ENCODE measurements at places on chromosomes 6 and 20.

DNA sequence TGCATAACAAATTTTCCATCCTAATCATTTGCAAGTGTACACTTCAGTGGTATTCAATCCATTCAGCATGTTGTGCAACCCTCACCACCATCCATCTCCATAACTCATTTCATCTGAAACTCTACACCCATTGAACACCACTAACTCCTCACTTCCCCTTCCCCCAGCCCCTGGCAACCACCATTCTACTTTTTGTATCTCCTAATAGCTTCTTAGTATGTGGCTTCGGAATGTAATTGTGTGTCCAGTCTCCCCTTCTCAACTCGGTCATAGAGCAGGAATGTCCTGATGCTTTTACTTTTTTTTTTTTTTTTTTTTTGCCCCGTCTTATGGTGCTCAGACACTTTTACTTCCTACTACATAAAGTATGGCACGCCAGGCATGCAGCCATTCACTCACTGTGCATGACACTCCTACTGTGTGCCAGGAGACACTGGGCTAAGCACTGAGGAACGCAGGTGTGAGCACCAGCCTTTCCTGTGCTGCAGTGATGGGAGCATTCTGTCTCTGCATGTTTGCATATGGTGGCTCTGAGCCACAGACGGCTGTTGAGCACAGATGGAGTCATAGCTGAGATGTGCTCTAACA, 15.3 kb downstream of the HCK start:
- no peak for DNase-seq

DNA sequence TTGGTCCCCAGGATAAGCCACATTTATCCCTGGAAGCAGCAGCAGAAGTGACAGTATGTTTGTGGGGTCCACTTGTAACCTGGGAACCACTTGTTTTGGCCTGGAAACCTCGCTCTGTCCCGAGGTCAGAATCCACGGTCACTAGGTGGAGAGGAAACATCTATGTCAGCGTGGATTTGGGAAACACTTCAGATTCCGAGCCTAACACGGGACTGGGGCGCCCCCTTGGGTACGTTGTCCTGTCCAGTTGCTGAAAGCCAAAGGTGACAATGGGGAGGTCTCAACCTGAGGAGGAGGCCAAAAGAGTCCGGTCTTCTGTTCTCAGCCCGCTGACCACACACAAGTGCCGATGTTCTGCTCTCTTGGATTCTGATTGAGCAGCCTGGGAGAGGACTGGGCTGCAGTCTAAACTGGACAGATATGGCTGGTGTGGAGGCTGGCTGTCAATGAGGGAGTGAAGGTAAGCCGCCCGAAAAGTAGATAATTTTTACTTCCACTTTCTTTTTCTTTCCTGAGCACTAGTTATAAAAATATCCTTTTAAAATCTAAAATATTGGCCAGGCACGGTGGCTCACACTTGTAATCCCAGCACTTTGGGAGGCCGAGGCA, 4.9 kb upstream of the ZFP57 start:
- peak; percentile 18 for DNase-seq

GRCh38 chr6:163459007-163459406, 44.5 kb downstream of the QKI start:
- DNase-seq, result no peak

DNA sequence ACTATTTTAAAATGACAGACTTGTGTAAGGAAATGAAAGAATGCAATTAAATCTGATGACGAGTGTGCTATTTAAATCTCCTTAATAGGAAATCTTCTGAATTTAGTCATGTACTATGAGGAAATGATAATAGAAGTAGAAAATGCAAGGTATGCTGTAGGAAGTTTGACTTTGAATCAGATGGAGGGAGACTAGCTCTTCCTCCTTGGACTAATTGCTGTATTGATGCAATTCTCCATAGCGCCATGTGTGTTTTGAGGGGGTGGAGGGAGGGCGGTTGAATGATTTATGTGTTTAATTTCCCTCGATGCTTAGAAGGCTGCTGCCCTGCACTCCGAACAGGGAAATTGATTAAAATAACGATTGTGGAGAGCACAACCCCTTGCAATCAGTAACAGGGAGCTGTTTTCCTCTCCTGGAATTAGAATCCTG, 214.4 kb upstream of the PRND start:
- DNase-seq, result no peak

GRCh38 chr6:167020206-167020605, 21.0 kb downstream of the CEP43 start:
- DNase-seq, result no peak

- peak; percentile 73 for DNase-seq
Observed at GRCh38 chr6:1013656-1014430, 298.1 kb upstream of the FOXQ1 start.

GRCh38 chr20:47137231-47137870, 219.1 kb downstream of the ZMYND8 start:
- no peak for DNase-seq

DNA sequence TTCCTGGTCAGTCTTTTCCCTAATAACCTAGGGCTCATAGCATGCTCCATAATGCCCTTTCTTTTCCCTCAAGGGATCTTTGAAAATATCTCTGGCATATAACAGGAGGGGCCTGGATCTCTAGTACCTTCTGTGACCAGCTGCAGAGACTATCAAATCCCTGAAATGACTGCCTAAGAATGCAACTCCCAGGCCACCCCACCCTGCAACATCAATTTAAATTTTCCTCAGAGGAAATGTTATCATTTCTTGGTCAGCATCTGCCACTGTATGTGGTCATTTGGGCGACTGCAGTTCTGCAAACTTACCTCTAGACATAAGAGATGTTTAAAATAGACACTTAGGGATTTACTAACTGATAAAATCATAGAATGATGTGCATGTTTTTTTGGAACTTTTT, 200.2 kb downstream of the KCNQ5 start:
- no peak for DNase-seq

DNA sequence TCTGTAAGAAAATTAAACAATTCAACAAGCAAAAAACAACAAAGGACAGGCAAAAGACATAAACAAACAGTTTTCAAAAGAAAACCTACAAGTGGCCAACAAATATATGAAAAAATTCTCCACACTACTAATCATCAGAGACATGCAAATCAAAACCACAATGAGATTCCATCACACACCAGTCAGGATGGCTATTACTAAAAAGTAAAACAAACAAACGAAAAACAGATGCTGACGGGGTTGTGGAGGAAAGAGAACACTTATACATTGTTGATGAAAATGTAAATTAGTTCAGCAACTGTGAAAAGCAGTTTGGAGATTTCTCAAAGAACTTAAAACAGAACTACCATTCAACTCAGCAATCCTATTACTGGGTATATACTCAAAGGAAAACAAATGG, 537.6 kb downstream of the HDGFL1 start:
- DNase-seq, result no peak

- DNase-seq, result no peak
Observed at GRCh38 chr6:135647521-135647920, 150.0 kb upstream of the AHI1 start.

DNA sequence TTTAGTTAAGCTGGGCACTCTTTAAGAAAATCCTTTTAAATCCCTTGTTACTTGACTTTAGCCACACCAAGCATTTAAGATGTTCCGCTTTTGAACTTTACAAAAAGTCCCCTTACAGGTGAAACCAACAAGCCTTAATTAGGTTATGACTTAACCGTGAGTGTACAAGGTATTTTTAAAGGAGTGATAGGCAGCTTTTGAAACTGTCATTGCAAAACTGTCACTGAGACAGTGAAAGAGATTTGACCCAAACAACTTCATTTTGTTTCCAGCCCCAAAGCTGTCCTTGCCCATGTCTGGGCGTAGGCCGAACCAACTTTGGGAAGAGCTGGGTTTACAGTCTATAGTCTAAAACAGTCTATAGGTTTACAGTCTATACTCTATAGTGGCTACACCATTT, 305.4 kb downstream of the FARS2 start:
- no peak for DNase-seq

DNA sequence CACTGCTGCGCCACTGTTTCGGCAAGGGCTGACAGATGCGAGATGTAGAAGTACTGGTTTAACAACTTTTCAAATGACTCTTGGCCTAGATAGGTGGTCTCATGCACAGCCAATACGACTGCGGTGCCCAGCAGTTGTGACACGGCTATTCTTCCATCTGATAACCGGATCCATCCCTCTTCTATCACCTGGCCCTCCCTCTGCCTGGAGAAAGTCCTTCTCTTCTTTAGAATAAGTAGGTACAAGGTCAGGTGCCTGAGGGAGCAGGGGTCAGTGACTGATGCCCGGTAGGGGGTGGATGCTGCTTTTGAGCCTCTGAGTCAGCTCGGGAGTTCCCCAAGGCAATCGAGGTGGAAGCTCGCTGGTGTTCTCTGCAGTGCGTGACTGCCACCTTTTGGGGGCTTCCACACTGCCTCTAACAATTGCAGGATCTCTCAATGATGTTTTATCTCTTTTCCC, 166.8 kb upstream of the GRIK2 start:
- peak; percentile 14 for DNase-seq

DNA sequence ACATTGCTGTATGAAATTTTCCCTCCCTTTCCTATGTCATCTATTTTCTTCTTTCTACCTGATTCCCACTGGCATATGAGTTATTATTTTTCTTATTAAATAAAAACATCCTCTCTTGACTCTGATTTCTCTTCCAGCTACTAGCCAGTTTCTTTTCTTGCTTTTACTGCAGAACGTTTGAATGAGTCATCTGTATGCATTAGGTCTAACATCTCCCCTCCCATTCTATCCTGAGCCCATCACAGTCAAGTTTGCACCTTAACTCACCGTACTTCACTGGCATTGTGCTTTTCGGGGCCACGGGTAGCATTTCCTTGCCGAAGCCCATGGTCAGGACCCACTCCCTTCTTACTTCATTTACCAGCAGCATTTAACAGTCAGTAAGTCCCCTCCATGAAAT, 65.7 kb downstream of the CARMIL1 start:
- DNase-seq, result no peak

DNA sequence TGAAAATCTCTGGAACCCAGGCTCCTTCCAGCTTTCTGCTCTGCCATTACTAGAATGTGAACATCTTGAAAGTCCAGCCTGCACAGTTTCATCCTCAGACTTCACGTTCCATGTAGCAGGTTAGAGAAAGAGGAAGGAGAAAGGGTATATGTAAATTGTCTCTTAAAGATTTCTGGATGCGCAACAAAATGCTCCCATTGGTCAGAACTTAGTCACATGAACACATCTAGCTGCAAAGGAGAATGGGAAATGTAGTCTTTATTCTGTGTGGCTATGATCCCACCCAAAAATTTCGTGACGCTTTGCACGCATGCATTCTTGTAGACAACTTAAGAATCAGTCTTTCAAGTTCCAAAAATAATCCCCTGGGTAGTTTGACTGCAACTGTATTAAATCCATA, 46.4 kb upstream of the CHD6 start:
- peak; percentile 45 for DNase-seq

DNA sequence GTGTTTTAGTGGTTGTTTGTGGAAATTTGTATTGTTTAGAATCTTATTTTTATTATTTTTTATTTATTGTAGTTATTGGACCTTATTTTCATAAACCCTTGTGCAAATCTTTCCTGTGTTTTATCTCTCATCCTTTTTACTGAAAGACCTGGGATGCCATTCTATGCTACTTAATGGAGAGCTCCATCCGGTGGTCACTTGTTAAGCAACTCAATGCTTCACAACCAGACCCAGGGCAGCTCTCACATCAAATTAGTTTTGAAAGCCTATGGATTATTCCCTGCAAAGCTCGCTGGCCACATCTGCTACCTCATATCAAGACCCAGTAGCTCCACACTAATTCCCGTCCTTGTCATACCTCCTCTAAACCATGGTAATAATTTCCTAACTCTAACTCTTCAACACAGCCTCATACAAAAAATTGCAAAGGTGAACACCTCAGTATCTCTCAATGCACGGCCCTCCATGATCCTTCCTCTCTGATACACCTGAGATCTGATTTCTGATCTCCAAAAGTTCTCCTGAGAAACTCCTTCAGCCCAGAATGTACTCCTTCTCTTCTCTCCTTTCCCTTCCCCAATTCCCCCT, 296.6 kb upstream of the MANEA start:
- no peak for DNase-seq

GRCh38 chr6:50922579-50923525, 104.2 kb downstream of the TFAP2B start:
- DNase-seq, result no peak

GRCh38 chr6:79750806-79751205, 119.7 kb downstream of the SH3BGRL2 start:
- DNase-seq, result no peak

- no peak for DNase-seq
Observed at GRCh38 chr6:109237077-109237985, 142.0 kb downstream of the CEP57L1 start.

GRCh38 chr20:23669866-23670265, 19.0 kb downstream of the CST4 start:
- no peak for DNase-seq

DNA sequence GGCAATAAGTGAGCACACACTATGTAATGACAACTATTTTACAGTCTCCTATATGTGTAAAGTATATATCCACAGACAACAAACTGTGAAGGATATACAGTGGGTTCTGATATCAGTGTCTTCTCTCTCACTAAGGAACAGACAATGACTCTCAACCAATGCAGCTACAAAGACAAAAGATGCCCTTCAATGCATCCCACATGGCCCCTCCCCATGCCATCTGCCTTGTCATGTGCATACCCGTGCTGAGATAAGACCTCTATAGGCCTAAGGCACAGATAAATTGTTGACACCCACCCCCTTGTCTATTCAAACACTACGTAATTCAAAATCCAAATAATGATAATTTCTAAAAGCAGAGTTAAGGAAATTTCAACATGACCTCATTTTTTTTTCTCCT, 1123.5 kb upstream of the MAP3K7 start:
- no peak for DNase-seq

- no peak for DNase-seq
Observed at GRCh38 chr6:43338243-43338642, 29.6 kb upstream of the CRIP3 start.

- no peak for DNase-seq
Observed at GRCh38 chr6:33429750-33430052, 9.8 kb downstream of the SYNGAP1 start.

DNA sequence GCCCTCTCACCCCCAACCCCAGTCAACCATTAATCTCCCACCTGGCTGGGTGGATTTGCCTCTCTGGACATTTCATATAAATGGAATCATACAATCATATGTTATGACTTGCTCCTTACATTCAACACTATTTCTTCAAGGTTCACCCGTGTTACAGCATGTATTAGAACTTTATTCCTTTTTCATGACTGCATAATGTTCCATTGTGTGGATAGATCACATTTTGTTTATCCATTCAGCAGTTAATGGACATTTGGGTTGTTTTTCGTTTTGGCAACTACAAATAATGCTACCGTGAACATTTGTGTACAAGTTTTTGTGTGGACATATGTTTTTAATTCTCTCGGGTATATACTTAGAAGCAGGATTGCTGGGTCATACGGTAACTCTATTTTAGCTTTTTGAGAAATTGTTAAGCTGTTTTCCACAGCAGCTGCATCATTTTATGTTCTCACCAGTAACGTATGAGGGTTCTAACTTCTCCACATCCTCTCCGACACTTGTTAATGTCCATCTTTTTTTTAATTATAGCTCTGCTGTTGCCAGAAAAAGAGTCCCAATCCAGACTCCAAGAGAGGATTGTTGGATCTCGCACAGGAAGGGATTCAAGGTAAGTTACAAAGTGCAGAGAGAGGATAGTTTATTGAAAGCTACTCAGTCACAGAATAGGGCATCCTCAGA, 15.9 kb upstream of the BNIP5 start:
- no peak for DNase-seq
